Effector memory CD8-positive, alpha-beta T cell (primary cell): ENCODE measurements at places on chromosomes 3 and 15.

GRCh38 chr15:82047453-82048400 is 1.9 kb upstream of the MEX3B start:
- DNase-seq = no peak

DNA sequence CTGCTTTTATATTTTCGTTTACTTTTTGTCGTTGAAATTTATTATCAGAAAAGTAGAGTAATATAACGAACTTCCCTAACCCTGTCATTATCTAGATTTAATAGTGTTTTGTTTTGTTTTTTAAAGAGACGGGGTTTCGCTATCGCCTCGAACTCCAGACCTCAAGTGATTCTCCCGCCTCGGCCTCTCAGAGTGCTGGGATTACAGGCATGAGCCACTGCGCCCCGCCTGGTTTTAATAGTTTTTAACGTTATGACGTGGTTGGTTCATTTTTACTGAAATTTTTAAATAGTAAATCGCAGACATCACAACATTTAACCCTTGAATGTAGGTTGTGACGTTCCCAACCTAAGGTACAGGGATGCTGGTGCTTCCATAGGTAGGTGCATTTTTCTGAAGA is 1.0 kb downstream of the NGRN start:
- DNase-seq = no peak

DNA sequence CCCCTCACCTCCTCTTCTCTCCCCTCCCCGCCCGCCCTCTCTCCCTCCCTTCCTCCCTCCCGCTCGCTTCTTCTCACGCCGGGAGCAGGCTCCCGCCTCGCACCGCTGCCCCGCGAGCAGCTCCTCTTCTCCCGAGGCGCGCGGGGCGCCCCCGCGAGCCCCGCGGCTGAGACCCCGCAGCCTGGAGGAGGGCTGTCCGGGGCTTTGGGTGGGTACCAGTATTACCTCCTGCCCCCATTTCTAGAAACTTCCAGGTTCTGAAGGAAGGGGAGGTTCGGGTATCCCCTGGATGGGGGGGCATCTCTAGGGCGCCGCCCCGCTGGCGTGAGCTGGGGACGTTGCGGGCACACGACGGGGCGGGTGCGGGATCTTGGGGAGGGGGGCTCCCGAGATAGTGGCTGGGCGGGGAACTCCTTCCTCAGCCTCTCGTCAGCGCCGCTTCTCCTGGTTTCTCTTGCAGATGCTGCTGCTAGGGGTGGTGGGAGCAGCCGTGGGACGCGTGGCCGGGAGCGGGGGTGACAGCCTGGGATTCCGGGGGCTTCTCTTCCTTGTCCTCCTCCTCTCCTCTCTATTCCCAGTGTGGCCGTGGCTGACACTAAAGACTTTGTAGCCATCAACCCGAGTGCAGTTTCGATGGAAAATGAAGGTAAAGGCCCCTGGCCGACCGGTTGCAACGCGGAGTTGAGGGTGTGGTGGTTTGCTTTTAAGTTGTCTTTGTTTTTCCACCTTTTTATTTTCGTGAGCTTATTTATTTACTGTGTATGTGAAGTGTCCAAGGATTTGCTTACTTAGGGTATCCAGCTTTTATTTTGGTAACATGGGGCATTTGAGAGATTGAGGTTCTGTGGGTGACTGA is 474 bp downstream of the ATP2C1 start:
- peak; percentile 33 for DNase-seq

GRCh38 chr3:183825456-183826161 is at the start of gene MAP6D1:
MAP6D1 (minus strand) TSS chr3:183825577; CDS start chr3:183825547, 30 bp downstream.
- peak; percentile 27 for DNase-seq

DNA sequence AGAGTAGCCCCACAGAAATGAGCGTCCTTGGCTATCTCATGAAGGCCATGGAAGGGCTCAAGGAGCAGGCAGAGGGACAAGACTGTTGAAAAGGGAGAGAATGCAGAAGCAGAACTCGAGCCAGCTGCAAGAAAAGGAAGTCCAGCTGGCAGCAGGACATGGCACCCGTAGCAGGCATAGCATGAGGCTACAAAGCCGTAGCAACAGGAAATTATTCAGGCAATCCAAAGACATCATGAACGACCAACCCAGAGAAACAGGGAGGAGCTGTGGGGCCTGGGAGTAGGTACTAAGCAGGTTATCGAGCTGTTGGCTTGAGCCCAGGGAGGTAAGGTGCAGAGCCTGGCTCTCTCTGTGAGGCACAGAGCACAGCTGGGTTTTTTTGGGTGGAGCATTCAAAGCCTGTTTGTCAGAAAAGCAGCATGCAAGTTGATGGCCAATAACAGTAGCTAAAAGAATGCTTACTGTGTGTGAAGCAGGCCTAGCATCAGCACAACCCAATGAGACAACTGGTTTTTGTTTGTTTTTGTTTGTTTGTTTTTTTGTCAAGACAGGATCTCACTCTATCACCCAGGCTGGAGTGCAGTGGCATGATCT is 144.0 kb upstream of the SMAD3 start:
- DNase-seq = no peak

GRCh38 chr3:16923112-16923511 is 38.4 kb downstream of the PLCL2 start:
- DNase-seq = no peak

GRCh38 chr3:188941103-188941502 is 230.7 kb upstream of the TPRG1 start:
- no peak for DNase-seq
